ENCODE measurements at places on chromosomes 3 and 15.

GRCh38 chr3:69324362-69325025, 61.4 kb downstream of the FRMD4B start:
- peak; percentile 29 for DNase-seq

DNA sequence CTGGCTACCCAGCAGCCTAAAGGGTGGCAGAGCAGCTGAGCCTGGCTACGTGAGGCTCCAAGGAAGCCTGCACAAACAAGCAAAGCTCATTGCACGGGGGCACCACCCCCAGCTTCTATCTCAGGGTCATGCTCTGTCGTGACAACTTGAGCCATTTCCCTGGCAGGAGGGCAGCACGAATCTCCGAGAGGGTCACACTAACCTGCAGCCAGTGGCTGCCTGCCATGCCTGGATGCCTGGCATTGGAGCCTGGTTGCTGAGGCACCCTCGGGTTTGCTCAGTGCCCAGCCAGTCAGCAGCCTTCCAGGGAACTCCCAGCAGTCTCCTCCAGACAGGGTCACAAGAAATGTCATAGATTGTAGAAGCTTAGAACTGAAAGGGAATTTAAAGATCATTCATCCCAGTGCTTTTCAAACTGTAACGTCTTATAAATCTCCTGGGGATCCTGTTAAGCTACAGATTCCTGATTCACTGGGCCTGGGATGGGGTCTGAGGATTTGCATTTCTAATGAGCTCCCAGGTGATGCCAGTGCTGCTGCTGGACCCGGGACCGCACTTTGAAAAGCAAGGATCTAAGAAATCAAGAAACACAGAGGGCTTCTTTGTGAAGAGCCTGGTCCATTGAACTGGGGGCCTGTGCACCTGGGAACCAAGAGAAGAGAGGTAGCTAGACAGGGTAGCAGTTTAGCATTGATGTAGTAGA, 48.4 kb downstream of the TMEM266 start:
- DNase-seq, result peak; percentile 36

DNA sequence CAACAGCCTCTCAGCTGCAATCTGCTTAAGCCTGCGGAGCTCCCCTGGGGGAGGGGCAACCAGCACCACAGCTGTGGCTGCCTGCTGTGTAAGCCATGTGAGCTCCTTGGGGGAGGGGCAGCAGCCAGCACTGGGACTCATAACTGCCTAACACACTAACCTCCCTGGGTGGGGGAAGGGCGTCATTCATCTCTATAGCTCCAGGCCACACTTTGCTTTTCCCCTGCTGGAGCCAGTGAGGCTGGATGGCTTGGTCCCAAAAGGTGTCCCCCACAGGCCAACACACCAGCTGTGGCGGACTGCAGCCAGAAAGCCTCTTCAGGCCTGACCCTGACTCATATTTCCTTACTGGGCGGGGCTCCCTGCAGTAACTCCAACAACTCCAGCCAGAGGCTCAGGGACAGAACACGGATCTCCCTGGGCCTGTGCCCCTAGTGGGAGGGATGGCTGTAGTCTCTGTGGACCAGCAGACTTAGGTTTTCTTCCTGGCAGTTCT, 129.8 kb downstream of the PPM1L start:
- peak; percentile 41 for DNase-seq

- DNase-seq, result no peak
Observed at GRCh38 chr3:128402998-128403397, 63.7 kb downstream of the DNAJB8 start.

GRCh38 chr3:182179631-182180030, 467.9 kb downstream of the SOX2 start:
- DNase-seq, result no peak

DNA sequence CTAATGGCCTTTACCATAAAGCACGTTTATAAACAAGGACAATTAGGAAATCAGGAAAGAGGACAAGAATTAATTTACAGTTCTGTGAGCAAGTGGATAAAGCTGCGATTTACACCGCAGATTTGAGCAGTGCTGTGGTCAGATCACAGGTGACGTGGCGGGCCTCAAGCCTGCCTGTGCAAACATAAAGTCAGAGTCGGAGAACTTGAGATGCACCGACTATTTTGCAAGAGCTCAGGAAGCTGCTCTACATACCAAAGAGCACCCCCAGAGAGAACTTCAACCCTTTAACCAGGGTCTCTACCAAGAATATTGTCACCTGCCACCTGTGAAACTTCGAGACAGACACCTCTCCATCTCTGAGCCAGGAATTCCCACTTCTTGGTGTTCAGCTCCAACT, 35.7 kb downstream of the MECOM start:
- peak; percentile 8 for DNase-seq

DNA sequence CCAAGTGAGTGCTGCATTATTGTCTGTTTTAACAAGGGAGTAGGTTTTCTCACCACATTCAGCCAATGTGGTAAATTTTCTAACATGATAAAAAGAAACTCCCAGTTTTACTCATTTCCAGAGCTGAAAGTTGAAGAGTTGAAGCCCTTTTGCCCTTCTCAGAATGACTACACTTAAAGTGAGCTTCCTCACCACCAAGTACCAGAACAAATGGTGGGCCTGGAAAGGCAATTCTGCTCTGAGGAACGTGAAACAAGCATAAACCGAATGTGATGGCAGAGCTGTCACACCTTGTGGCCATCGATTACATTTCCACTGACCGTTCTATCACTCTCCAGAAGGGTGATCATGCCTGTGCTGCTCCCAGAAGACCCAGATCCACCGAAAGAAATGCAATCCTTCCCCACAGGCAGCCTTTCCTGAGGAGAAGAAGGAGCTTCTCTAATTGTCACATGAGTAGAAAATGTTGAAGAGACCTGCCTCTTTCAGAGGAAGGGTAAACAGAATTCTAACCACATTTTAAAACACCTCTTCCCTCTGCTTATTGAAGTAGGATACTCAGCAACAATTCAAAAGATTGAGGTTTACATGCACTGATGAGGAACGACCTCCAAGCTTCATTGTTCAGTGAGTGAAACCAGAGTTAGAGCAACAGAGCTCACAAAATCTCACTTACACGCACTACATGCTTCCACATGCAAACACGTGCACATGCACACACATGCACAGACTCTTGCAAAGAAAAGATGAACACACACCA, 21.4 kb upstream of the CCR9 start:
- DNase-seq, result no peak

DNA sequence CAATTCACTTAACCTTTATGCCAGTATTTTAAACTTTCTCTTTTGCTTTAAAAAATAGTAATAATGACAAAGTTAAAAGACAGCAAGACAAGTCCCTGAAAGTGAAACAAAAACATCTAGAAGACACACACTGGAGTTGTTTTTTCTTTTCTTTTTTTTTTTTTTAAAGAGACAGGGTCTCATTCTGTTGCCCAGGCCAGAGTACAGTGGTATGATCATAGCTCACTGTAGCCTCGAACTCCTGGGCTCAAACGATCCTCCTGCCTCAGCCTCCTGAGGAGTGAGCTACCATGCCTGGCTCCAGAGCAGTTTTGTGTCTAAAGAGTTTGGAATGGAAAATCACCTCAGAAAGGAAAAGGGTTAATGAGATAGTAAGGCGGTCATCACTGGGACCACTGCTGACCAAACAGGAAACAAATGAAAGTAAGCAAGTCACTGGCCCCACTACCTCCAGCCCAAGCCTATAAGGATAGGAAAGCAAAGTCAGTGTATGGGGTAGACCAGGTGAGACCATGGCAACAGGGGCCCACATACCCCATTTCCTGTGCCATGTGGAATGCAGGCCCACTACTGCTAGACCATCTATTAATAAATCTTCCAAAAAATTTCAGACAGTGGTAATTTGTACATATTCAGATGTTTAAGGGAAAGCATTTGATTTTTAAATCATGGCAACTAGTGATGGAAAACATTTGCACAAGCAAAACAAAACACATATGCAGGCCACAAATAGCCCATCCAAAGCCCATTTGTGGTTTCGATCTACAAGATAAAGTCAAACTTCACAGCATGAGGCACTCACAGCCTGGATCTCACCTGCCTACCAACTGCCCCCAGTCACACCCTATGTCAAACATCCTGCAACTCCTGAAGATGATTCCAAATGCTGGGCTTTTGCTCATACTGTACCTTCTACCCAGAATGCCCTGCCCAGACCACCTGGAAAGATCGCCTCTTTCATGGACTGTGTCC, 62.6 kb downstream of the OSBPL10 start:
- DNase-seq, result no peak

DNA sequence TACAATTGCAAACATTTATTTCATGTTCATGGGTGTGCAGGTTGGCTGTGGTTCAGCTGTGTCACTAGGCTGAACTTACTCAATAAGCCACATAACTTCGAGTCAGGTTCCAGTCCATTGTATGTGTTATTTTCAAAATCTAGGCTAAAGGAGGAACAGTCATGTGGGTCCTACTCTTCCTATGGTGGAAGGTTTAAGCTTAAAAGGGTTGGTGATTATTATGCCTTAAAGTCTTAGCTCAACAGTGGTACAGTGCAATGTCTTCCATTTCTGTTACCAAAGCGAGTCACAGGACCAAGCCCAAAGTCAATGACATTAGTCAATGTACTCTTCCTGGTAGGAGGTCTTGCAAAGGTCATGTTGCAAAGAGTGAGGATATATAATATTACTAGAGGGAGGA, 78.2 kb downstream of the ATG7 start:
- DNase-seq, result peak; percentile 39

GRCh38 chr15:40217166-40217824, 21.6 kb upstream of the PAK6 start:
- peak; percentile 80 for DNase-seq
